ENCODE measurements at places on chromosomes 2 and 18. TPM values are rescaled to one million over a fixed set of nuclear protein-coding genes. Genes with fewer than 3 reads are reported as not detected.

The ERFE gene
- 1.2 TPM for total RNA-seq

The LIPG gene
- total RNA-seq = 6.9 TPM

The CHRND gene
- total RNA-seq = 0.23 TPM

The CCDC74B gene
- total RNA-seq = 9.2 TPM

The RAB27B gene
- total RNA-seq = 118 TPM

The TMEM182 gene
- total RNA-seq = 8.5 TPM

The KIAA2012 gene
- 2.5 TPM for total RNA-seq

The OXER1 gene
- not detected for total RNA-seq

Measured in diencephalon (tissue), 1 donor.